ENCODE measurements at places on chromosomes 13 and 19.

DNA sequence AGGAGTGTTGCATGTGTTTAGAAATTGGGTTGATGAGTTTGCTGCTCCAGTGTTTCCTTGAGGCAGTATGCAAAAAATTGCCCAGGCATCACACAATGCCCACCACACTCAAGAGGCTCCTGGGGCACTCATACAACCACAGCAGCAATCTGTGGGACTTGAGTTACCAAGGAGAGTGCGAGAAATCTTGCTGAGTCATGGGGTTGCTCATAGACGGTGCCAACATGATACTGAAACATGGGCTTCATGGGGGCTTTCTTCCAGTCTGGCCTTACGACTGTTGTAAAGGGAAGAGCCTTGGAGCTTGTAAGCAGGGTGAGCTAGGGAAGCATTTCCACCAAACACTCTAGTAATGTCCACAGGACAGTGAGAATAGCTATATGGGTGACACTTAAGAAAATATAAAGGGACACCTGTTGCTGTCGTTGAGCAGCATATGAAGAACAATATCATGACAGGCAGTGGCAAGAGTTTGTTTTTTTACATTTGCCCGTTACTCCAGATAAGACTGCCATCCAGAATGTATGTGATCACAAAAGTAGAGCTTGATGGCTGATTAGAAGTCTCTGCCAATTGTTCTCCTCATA, 1237.4 kb downstream of the UQCRFS1 start:
- no peak for DNase-seq

DNA sequence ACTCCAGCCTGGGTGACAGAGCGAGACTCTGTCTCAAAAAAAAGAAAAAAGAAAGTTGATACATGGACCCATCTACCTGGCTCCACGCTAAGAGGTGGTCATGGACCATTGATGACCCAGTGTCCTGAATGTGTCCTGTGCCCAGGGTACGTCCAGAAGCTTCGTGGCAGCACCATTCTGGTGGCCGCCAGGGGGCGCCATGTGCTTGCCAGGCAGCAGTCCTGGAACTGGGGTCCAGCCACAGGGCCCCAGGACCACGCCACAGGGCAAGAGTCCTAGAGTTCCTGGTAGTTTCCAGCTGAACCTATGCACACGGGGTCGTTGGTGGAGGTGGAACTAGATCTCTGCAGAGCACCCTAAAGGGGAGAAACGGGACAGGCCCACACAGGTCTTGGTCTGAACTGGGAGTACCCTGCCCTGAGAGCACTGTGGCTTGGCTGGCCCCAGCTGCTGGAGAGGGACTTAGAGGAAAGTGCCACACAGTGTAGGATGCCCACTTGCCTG, 19.9 kb upstream of the FBXO27 start:
- DNase-seq: peak; percentile 51

DNA sequence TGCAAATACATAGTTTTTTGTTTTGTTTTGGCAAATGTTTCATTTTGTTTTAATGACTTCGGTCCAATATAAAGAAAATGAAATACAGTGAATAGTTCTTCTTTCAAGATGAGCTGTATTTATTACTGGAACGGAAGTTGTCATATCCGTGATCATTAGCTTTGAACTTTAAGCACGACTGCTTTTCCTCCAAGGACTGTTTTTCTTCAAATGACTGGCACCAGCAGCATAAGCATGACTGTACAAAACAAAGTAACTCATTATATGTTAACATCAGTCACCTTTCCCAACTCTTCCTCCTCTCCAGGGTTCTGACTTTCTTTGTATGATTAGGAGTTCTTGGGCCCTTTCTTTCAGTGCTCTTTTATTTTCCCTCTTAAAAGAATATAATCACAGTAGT, 20.5 kb downstream of the EDNRB start:
- no peak for DNase-seq

- no peak for DNase-seq
Observed at GRCh38 chr19:48455171-48455907, at the start of gene KCNJ14. TSS of gene KCNJ14 (plus strand) at chr19:48455574. CDS start at chr19:48461725, 6,151 bp downstream.

- DNase-seq: no peak
Observed at GRCh38 chr13:24875566-24875965, 111.6 kb downstream of the RNF17 start.

DNA sequence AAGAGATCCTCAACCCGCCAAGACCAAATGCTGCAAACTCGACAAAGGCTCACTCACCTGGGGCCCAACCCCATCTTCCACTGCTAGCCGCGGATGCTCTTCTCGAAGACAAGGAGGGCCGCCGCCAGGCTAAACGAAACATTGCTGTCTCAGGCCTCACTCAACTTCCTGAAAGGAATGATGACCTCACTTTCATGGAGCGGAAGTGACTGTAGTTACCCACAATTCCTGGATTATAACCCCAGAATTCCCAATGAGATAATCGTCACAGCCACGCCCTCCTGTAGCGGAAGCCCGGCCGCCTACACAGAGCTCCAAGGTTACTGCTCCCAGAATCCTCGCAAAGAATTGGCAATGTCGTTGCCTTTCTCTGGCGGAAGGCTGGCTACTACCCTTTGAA, 10.5 kb upstream of the ZNF112 start:
- no peak for DNase-seq

- DNase-seq: no peak
Observed at GRCh38 chr19:6724631-6725492, 4.4 kb upstream of the C3 start.

- DNase-seq: no peak
Observed at GRCh38 chr13:21759463-21759862, 88.6 kb downstream of the FGF9 start.
